ENCODE measurements at places on chromosomes 11 and 22. TPM values are rescaled to one million over a fixed set of nuclear protein-coding genes. Genes with fewer than 3 reads are reported as not detected.
A peak's percentile ranks its signal among the peaks of the same experiment; 100 is the strongest.

PGGHG gene
- total RNA-seq, result 20.5 TPM

DNA sequence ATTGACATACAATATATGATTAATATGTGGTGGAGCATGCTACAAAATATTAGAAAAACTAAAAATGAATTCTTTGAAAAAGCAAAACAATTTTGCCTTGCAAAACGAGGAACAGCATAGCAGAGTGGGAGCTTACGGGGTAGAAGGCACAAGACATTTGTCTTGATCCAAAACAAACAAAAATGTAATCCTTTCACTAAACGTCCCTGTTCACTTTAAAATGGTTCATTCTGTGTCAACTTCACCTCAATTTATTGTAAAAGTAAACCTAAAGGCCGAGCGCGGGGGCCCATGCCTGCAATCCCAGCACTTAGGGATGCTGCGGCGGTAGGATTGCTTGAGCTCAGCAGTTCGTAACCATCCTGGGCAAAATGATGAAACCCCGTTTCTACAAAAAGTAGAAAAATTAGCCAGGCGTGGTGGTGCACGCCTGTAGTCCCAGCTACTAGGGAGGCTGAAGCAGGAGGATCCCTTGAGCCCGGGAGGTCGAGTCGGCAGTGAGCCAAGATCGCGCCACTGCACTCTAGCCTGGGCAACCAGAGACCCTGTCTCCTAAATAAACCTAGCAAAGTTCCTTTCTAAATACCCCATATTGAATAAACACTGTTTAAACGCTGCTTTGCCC lies 2.0 kb downstream of the PRDM10 start:
- H3K27me3 ChIP-seq, result no peaks in the 10 kb centered on the region
- DNase-seq, result no peak
- H3K27ac ChIP-seq, result peak overlapping the region; percentile 99
- H3K4me1 ChIP-seq, result peaks cover 6% of the 10 kb centered on the region
- H3K4me3 ChIP-seq, result peak overlapping the region; percentile 90
- no peaks in the 10 kb centered on the region for H3K36me3 ChIP-seq

DNA sequence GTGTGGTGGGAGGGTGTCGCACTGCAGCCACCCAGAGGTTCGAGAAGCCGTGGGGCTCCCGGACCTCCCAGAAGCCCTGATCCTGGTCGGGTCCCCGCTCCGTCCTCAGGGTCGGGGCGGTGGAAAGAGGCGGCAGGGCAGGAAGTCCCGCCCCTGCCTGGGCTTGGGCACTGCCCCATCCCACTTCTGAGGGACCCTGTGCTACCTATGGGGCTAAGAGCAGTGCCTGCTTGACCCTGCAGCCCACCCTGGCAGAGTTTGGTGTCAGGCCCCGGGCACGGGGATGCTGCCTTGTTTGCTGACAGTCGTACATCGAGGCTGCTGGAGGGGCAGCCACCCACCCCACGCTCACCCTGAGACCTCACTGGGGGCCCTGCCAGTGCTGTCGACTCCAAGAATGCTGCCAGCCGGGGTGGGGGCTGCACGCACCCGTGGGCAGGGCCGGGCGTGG lies 19.4 kb downstream of the RNH1 start:
- no peaks in the 10 kb centered on the region for H3K4me1 ChIP-seq
- no peak for DNase-seq
- H3K27ac ChIP-seq, result no peak overlapping the region
- H3K4me3 ChIP-seq, result no peak overlapping the region
- H3K36me3 ChIP-seq, result no peaks in the 10 kb centered on the region
- no peaks in the 10 kb centered on the region for H3K27me3 ChIP-seq

- H3K4me3 ChIP-seq, result no peak overlapping the region
- H3K27me3 ChIP-seq, result no peaks in the 10 kb centered on the region
- H3K27ac ChIP-seq, result no peak overlapping the region
- DNase-seq, result peak; percentile 43
- H3K36me3 ChIP-seq, result no peaks in the 10 kb centered on the region
Measured at GRCh38 chr11:85740481-85741400, 54.7 kb upstream of the CCDC89 start.

GRCh38 chr11:47060807-47061206 lies 115.9 kb downstream of the ARFGAP2 start:
- H3K4me1 ChIP-seq, result peaks cover 17% of the 10 kb centered on the region
- H3K36me3 ChIP-seq, result peaks cover 2% of the 10 kb centered on the region
- H3K27me3 ChIP-seq, result no peaks in the 10 kb centered on the region

JHY gene
- total RNA-seq, result 0.69 TPM

DNA sequence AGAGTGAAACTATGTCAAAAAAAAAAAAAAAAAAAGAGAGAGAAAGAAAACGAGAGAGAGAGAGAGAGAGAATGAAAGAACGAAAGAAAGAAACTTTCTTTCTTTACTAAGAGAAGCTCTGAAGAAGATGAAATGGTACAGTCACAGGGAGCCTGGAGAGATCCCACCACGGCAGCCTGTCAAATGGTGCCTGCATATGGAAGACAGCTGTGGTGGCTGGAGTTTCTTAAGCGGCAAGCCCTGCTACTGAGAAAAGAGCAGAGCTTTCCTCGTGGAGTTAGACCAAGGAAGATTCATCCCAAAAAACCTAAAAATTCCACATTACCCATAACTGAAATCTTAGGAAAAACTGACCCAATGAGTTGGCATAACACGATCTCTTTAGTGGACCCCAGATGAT lies 66.7 kb downstream of the MICAL3 start:
- DNase-seq, result no peak
- no peak overlapping the region for H3K27ac ChIP-seq
- H3K27me3 ChIP-seq, result no peaks in the 10 kb centered on the region
- H3K4me1 ChIP-seq, result peaks cover 21% of the 10 kb centered on the region
- no peaks in the 10 kb centered on the region for H3K36me3 ChIP-seq

DNA sequence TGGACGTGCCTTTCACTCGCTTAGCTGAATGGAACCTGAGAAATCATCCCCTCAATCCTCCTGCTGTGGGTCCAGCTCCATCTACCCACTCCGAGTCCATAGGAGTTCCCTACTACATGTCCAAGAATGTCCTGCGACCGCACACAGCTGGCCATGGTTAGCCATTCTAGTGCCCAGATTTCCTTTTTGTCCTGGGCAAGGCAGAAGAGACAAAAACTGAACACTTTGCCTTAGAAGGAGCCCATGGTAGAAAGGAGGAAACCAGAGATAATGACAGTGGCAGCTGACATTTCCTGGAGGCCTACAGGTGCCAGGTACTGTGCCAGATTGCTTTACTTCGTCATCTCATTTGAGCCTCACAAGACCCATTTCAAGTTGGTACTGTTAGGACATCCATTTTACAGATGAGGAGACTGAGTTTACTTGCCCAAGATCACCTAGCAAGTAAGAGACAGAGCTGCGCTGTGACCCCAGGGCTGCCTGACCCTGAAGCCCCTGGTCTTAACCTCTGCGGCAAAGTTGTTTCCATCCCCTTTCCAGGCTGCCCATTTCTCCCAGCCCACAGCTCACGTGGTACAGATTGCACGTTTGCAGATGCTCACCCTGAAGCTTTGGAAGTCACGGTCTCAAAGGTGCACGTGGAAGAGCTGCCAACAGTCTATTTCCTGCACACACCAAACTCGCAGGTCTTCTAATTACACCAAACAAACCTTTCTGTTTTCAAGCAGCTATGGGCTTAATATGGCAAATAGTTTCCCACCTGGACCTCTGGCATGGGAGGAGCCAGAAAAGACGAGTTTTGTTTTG lies 112.7 kb downstream of the ZBTB16 start:
- peaks cover 61% of the 10 kb centered on the region for H3K4me1 ChIP-seq
- DNase-seq, result no peak
- H3K36me3 ChIP-seq, result no peaks in the 10 kb centered on the region

ARHGAP8 gene
- 8.9 TPM for total RNA-seq

DNA sequence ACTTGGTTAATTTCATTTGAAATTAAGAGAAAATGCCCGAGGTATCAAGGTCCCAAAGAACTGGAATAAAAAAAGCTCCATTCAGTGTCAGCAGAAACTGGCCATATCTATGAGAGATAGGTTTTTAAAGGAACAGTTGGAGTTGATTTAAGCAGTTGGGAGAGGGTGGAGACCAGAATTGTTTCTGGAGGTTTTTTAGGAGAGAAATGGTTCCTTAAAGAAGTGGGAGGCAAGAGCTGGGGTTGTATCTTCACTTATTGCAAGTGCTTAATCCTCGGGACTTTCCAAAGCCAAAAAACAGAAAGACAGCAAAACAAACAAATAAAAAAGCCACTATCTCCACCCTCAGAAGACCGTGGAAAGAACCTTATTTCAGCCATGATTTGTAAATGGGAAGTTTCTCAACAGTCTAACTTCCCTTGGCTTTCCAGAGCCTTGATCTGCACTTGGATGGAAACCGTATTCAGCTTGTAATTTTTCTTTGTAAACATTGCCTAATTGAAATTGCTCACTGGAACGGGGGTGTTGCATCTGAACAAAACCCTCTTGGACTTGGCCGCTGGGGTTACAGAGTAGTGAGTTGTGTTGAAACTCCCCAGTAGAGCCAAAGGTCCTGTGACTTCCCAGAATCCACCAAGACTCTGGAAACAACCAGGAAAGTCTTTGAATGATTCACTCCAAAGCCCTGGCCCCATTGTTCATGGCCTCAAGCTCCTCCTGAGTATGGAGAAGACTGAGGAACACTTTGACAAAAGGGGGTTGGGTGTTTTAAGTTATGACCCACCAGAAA lies 115.6 kb downstream of the SLC1A2 start:
- no peaks in the 10 kb centered on the region for H3K27me3 ChIP-seq
- H3K36me3 ChIP-seq, result no peaks in the 10 kb centered on the region
- H3K4me1 ChIP-seq, result no peaks in the 10 kb centered on the region
- no peak for DNase-seq
- no peak overlapping the region for H3K27ac ChIP-seq

DNA sequence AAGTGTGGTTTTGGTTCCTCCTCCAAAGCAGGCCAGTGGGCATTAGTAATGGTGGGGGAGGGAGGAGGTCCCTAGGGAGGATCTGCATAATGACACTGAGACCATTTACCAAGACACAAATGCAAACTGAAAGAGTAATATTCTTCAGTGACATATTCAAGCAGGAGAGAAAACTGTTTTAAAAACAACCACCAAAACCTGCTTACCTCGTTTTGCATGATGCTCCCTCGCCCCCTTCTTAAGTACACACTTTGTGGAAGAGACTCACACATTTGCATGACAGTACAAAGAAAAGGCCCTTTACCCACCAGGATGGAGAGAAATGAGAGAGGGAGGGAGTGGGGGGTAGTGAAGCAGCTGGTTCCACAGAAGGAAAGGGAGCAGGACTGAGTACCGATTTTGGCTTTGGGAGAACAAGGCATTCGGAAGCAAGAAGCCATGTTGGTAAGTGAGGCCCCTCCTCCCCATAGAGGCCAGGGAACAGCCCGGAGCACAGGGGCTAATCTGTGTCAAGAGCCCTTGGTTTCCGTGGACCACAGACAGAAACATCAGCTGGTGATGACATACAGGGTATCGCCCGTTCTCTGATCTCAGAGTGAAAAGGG lies 13.0 kb upstream of the OPCML start:
- no peaks in the 10 kb centered on the region for H3K36me3 ChIP-seq
- H3K27ac ChIP-seq, result no peak overlapping the region
- no peaks in the 10 kb centered on the region for H3K27me3 ChIP-seq
- no peak overlapping the region for H3K4me3 ChIP-seq
- H3K4me1 ChIP-seq, result peaks cover 25% of the 10 kb centered on the region
- DNase-seq, result no peak

GRCh38 chr11:24543771-24544170 lies 46.9 kb downstream of the LUZP2 start:
- no peak overlapping the region for H3K27ac ChIP-seq
- H3K27me3 ChIP-seq, result no peaks in the 10 kb centered on the region
- H3K36me3 ChIP-seq, result no peaks in the 10 kb centered on the region
- no peak for DNase-seq
- H3K4me3 ChIP-seq, result no peak overlapping the region
- no peaks in the 10 kb centered on the region for H3K4me1 ChIP-seq

DNA sequence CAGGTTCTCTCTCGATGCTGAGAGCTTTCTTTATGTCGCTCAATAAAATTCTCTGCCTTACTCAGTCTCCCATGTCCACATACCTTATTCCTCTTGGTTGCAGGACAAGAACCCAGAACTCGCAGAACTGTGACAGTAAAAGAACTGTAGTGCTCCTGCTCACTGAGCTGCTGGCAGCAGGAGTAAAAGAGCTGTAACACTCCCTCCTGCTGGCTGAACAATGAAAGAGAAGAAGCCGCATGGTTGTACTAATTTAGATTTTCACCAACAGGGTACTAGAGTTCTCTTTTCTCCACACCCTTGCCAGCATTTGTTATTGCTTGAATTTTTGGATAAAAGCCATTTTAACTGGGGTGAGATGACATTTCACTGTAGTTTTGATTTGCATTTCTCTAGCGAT lies 433.2 kb downstream of the GUCY1A2 start:
- no peak overlapping the region for H3K27ac ChIP-seq
- peak; percentile 59 for DNase-seq
- H3K27me3 ChIP-seq, result no peaks in the 10 kb centered on the region
- H3K36me3 ChIP-seq, result no peaks in the 10 kb centered on the region
- no peaks in the 10 kb centered on the region for H3K4me1 ChIP-seq

GRCh38 chr11:66045177-66045639 lies 3.8 kb downstream of the GAL3ST3 start:
- H3K27me3 ChIP-seq, result no peaks in the 10 kb centered on the region
- H3K4me3 ChIP-seq, result no peak overlapping the region
- H3K4me1 ChIP-seq, result peaks cover 15% of the 10 kb centered on the region
- DNase-seq, result peak; percentile 95

DNA sequence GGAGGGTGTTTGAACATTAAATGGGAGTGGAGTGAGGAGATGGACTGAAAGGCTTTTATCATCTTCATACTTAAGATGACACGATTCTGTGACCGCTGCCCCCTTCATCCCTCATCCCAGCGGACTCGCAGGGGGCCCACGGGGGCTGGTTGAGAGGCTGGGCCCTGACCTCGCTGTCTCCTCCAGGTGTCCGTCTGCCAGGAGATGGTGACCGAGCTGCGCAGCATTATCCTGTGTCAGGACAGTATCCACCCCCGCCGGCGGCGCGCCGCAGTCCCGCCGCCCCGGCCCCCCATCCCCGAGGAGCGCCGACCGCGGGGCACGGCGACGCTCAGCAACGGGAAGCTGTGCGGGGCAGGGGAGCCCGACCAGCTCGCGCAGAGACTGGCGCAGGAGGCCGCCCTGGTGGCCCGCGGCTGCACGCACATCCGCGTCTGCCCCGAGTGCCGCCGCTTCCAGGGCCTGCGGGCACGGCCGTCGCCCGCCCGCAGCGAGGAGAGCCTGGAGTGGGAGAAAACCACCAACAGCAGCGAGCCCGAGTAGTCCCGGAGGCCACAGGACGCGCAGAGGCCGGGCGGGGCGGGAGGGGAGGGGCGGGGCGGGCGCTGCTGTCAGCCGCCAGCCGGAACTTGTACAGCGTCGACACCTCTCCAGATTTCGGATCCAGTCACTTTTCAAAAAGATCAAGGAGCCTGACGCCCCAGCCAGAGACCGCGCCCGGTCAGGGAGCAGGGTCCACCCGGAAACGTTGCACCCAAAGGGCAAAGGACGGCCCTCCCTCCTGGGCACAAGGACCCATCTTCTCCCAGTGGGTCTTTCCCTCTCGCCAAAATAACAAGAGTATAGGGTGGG lies 38.0 kb upstream of the TBCEL start:
- H3K27ac ChIP-seq, result no peak overlapping the region
- H3K4me1 ChIP-seq, result peaks cover 12% of the 10 kb centered on the region
- H3K4me3 ChIP-seq, result peak overlapping the region; percentile 68
